Lung microvascular endothelial cell (primary cell): ENCODE measurements at places on chromosomes 7 and 10. TPM values are rescaled to one million over a fixed set of nuclear protein-coding genes. Genes with fewer than 3 reads are reported as not detected.

DNA sequence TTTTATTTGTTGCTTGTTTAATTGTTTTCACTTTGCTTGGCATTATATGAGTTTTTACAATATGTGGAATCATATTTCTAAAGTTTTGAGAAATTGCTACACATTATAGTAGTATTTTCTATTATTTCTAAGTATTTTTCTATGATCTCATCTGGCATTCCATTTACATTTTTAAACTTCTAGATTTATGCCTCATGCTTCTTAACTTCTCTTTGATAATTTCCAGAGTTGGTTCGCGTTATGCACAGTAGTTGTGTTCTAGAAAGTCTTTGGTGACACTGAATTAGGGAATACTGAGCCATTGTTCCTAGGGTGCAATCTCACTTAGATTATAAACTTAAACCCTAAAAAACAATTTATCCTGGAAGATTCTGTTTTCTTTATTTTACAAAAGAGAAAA lies 129.2 kb downstream of the GNAI1 start:
- no peak for DNase-seq

- no peak for DNase-seq
These were observed 1.9 kb upstream of the TRDMT1 start for GRCh38 chr10:17203416-17203815.

- no peak for DNase-seq
These were observed 824.6 kb upstream of the IGFBP3 start for GRCh38 chr7:46745707-46746090.

The HACD1 gene
- total RNA-seq = 17.5 and 23.1 TPM in 2 replicates
